Thoracic aorta (tissue), 2 donors: ENCODE measurements at places on chromosomes 4 and X.

GRCh38 chrX:46687619-46688018, 71.3 kb downstream of the SLC9A7 start:
- no peaks in the 10 kb centered on the region for H3K4me1 ChIP-seq
- H3K4me3 ChIP-seq = no peak overlapping the region
- no peak for DNase-seq
- no peaks in the 10 kb centered on the region for H3K36me3 ChIP-seq
- H3K27ac ChIP-seq = no peak overlapping the region

DNA sequence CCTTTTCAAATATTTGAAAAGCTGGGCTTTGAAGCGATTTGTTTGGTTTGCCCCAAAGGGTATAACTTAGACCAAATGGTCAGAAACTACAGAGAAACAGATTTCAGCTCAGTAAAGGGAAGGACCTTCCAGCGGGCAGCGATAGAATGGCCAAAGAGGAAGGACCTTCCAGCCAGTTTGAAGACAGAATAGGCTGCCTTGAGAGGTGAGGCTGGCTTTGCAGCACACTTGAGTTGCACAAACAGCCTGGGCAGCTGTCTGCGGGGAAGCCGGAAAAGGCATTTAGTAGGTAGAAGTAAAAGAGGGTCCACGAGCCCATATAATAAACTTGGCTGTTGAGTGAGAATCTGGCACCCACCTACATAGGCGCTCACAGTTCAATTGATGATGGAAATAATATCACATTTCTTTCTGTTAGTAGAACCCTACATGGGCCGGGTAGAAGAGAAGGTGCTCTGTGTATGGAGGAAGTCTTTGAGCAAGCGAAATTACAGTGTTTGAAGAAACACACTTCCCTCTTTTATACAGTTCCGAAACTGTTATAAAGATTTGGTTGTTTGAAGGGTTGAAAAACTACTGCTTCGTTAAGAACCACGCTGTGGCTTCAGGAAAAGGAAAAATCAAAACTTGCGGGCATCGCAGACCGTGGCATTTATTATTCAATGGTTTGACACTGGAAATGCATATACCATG, 75.0 kb upstream of the SORBS2 start:
- H3K4me3 ChIP-seq = no peak overlapping the region
- no peaks in the 10 kb centered on the region for H3K36me3 ChIP-seq
- H3K27me3 ChIP-seq = no peaks in the 10 kb centered on the region
- DNase-seq = no peak
- no peak overlapping the region for H3K27ac ChIP-seq

- H3K27me3 ChIP-seq = no peaks in the 10 kb centered on the region
- DNase-seq = no peak
- no peak overlapping the region for H3K4me3 ChIP-seq
- no peak overlapping the region for H3K27ac ChIP-seq
- H3K4me1 ChIP-seq = no peaks in the 10 kb centered on the region
- H3K36me3 ChIP-seq = no peaks in the 10 kb centered on the region
Measured at GRCh38 chr4:153809916-153810810, 21.3 kb upstream of the SFRP2 start.

DNA sequence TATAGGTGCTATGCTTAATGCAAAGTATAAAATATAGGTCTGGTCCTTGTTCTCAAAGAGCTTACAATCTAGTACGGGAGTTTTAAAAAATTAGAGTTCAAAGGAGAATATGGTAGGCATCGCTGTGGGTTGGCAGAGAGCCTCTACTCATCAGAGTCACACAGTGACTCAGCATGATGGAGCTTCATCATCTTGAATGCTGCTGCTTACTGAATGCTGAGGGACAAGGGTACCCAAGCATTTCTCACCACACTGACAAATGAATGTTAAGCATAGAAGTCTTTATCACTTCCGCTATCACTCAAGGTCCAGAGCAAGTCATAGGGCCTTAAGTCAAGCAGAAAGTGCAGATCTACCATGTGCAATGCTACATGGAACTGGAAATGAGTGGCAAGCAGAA, 268.6 kb upstream of the IGFBP7 start:
- H3K36me3 ChIP-seq = no peaks in the 10 kb centered on the region
- H3K4me3 ChIP-seq = no peak overlapping the region

DNA sequence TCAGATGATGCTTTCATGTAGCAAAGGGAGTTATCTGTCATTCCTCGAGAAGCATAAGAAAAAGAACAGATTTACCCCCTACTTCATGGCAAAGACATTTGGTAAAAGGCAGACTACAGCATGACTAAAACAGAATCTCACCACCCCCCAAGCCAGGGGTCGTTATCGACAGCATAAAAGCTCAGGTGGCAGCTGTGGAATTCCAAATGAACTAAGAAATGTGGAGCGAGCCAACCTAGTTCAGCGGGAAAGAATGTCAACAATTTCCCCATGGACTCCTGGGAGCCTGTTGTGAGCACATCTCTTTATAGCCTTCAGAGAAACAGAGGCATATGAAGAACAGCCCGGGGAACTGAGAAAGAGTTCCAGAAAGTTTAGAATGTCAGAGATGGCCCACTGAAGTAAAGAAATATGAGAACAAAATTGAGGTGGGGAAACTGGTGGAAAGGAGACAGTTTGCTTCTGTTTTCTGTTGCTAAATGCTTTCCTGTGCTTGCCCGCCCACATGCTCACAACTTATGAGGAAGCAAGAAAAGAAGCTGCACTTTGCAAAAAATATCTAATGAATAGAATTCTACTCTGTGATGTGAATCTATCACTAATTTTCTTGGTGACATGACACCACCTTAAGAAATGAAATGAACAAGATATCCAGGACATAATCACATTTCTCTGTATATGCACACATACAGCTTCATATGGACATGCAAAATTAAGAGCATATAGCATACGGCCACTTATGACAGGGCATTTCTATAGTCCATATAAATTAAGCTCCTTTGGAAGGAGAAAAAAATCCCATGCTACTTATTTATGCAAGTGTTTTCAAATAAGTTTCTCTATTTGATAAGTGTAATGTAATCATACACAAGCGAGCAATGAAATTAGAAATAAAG, 135.3 kb upstream of the MID1 start:
- H3K27ac ChIP-seq = peak overlapping the region; percentile 50
- H3K27me3 ChIP-seq = no peaks in the 10 kb centered on the region
- H3K4me3 ChIP-seq = peak overlapping the region; percentile 52
- no peaks in the 10 kb centered on the region for H3K36me3 ChIP-seq
- no peaks in the 10 kb centered on the region for H3K4me1 ChIP-seq

GRCh38 chr4:128796934-128797333, 12.6 kb upstream of the JADE1 start:
- no peak overlapping the region for H3K4me3 ChIP-seq
- H3K4me1 ChIP-seq = no peaks in the 10 kb centered on the region
- no peak for DNase-seq
- H3K27ac ChIP-seq = no peak overlapping the region
- no peaks in the 10 kb centered on the region for H3K27me3 ChIP-seq
- no peaks in the 10 kb centered on the region for H3K36me3 ChIP-seq

GRCh38 chrX:118503260-118504041, 7.8 kb downstream of the DOCK11 start:
- H3K4me3 ChIP-seq = no peak overlapping the region
- no peaks in the 10 kb centered on the region for H3K36me3 ChIP-seq
- peaks cover 5% of the 10 kb centered on the region for H3K4me1 ChIP-seq
- no peak overlapping the region for H3K27ac ChIP-seq

DNA sequence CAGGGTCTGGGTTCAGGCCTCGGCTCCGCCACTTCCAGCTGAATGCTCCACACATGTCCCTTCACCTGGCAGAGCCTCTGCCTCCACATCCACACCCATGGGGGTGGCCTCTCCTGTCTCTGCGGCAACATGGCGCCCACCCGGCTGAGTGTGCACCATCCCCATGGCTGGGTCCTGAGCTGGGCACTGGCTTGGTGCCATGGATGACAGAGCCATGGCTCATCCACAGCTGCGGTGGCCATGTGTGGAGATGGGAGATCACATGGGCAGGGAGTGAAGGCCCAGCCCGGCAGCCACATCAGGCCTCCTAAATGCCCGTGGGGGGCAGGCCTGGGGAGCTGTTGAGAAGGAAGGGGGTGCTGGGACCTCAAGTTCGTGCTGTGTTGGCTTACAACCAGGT, 213.7 kb downstream of the AFAP1 start:
- H3K4me3 ChIP-seq = no peak overlapping the region
- no peaks in the 10 kb centered on the region for H3K4me1 ChIP-seq
- no peak for DNase-seq
- no peaks in the 10 kb centered on the region for H3K36me3 ChIP-seq
- no peaks in the 10 kb centered on the region for H3K27me3 ChIP-seq

GRCh38 chr4:31370866-31371465, 650.8 kb downstream of the PCDH7 start:
- DNase-seq = no peak
- no peak overlapping the region for H3K4me3 ChIP-seq
- H3K27me3 ChIP-seq = no peaks in the 10 kb centered on the region
- no peaks in the 10 kb centered on the region for H3K4me1 ChIP-seq
- no peak overlapping the region for H3K27ac ChIP-seq
- no peaks in the 10 kb centered on the region for H3K36me3 ChIP-seq

- no peaks in the 10 kb centered on the region for H3K36me3 ChIP-seq
- no peaks in the 10 kb centered on the region for H3K4me1 ChIP-seq
- DNase-seq = no peak
Measured at GRCh38 chrX:123570011-123570590, 162.8 kb downstream of the THOC2 start.

DNA sequence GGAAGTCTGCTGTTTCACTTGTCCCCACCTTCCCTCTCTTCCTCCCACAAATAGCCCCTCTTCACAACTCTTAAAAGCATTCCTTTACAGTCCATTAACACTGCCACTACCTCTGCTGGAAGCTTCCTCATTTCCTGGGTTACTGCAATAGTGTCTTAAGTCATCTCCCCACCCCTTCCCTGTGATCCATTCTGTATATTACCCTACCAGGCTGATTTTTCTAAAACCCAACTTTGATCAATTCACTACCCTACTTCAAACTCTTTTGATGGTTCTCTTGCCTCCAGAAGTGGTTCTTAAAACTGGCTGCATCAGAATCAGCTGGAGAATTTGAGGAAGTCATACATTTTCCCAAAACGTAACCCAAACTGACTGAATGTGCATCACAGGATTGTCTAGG, 8.8 kb upstream of the XIAP start:
- H3K36me3 ChIP-seq = no peaks in the 10 kb centered on the region
- no peak overlapping the region for H3K27ac ChIP-seq
- no peaks in the 10 kb centered on the region for H3K27me3 ChIP-seq
- no peaks in the 10 kb centered on the region for H3K4me1 ChIP-seq
- no peak for DNase-seq

DNA sequence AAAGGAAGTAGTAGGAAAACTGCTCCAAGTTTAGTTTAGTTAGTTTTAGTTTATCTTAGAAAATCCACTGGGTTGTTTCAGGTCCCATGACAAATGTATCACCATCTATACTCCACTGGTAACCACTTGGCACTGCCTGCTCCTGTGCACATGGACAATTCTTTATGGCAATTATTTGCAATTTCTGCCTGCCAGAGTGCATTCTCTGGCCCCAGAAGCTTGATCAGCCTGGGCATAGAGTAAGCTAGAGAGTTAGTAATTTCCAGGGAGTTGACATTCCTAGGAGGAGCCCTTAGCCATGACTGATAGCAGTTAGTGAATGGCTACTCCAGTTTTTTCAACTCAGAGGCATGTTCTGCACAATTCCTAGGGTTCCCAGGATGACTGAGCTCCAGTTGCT, 203.2 kb upstream of the FGF13 start:
- no peaks in the 10 kb centered on the region for H3K4me1 ChIP-seq
- H3K27ac ChIP-seq = no peak overlapping the region
- no peaks in the 10 kb centered on the region for H3K36me3 ChIP-seq
- H3K4me3 ChIP-seq = no peak overlapping the region
- H3K27me3 ChIP-seq = no peaks in the 10 kb centered on the region

DNA sequence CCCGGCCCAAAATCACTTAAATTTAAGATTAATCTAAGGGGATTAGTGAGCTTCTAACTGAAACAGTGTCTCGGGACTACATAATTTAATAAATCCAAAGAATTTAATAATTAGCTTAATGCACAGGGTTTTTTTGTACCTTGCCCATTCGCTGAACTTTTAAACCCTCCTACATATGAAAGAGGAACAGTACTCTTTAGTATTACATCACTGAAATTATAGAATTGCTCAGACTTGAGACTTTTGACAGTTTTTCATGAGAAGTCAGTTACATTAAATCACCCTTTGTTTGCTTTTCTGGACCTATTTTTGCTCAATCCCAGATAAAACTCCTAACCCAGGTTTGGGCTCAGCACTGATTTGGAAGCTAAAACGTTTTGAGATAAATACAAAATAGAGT, 2.4 kb upstream of the TADA2B start:
- H3K27ac ChIP-seq = no peak overlapping the region
- H3K27me3 ChIP-seq = no peaks in the 10 kb centered on the region
- H3K4me3 ChIP-seq = no peak overlapping the region
- no peaks in the 10 kb centered on the region for H3K36me3 ChIP-seq
- H3K4me1 ChIP-seq = peaks cover 20% of the 10 kb centered on the region

DNA sequence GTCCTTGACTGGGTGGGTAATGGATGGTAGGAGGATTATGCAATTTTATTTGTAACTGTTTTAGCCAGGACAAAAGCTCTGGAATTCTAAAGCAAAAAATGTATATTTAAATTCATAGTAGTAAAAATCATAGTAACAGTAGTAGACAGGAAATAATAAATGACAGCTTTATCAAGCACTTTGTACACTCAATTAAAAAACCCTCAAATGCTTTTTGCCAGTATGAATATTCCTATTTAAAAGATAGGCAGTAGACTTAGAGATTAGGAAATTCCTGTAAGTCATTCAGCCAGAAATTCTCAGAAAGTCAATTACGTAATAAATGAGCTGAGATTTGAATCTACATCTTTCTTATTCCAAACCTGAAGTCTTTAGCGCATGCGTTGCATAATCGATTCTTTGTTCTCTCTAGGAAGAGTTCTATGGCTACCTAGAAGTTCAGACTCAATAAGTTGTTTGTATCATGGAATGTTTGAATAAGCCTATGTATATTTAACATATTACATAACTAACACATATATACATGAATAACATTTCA, 2.5 kb downstream of the AADAT start:
- H3K4me1 ChIP-seq = no peaks in the 10 kb centered on the region
- H3K36me3 ChIP-seq = no peaks in the 10 kb centered on the region
- DNase-seq = no peak
- no peaks in the 10 kb centered on the region for H3K27me3 ChIP-seq
- H3K27ac ChIP-seq = no peak overlapping the region

GRCh38 chrX:102711872-102712215, 404 bp upstream of the GPRASP2 start:
- no peak overlapping the region for H3K27ac ChIP-seq
- no peaks in the 10 kb centered on the region for H3K4me1 ChIP-seq
- H3K27me3 ChIP-seq = no peaks in the 10 kb centered on the region
- no peaks in the 10 kb centered on the region for H3K36me3 ChIP-seq
- peak overlapping the region; percentile 82 for H3K4me3 ChIP-seq

GRCh38 chrX:150316564-150316963, 46.6 kb upstream of the MAMLD1 start:
- H3K4me1 ChIP-seq = no peaks in the 10 kb centered on the region
- DNase-seq = no peak
- no peak overlapping the region for H3K27ac ChIP-seq
- no peaks in the 10 kb centered on the region for H3K36me3 ChIP-seq

DNA sequence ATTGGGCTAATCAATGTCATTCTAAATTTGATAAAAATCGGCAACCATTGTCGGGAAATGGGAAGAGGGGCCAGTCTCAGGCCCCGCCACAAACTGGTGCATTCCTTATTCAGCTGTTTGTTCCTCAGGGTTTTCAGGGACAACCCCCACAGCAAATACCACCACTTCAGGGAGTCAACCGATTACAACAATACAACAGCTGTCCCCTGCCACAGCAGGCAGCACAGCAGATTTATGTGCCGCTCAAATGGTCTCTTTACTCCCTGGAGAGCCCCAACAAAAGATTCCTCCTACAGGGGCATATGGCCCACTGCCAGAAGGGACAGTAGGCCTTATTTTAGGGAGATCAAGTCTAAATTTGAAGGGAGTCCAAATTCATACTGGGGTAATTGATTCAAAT, 61.8 kb downstream of the ZNF732 start:
- H3K4me3 ChIP-seq = no peak overlapping the region
- no peaks in the 10 kb centered on the region for H3K27me3 ChIP-seq
- no peak for DNase-seq
- H3K27ac ChIP-seq = no peak overlapping the region
- H3K36me3 ChIP-seq = no peaks in the 10 kb centered on the region
